ENCODE measurements at places on chromosomes 1 and 21.

DNA sequence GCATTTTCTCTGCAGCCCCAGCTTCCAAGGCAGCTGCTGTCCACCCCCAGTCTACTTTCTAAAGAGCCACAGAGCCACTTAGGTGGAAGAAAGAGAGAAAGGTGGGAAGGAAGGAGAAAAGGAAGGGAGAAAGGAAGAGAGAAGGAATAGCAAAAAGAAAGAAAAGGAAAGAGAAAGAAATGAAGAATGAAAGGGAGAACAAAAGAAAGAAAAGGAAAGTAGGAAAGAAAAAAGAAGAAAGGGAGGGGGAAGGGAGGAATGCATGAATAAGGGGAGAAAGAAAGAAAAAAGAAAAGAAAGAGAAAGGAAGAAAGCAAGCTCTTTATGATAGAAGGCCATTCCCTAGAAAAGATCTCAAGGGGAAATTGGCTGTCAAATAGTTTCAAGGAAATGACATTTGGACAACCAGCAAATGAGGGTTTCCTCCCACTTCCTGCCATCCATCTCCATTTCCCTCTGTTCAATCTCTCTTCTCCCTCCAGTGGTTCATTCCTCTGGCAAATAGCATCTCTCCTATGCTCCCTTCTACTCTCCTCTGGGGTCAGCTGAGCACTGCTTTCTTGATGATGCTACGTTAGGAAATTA, 3.4 kb upstream of the CSF1 start:
- DNase-seq = no peak

- DNase-seq = no peak
Measured at GRCh38 chr1:184215274-184215925, 163.9 kb downstream of the TSEN15 start.

DNA sequence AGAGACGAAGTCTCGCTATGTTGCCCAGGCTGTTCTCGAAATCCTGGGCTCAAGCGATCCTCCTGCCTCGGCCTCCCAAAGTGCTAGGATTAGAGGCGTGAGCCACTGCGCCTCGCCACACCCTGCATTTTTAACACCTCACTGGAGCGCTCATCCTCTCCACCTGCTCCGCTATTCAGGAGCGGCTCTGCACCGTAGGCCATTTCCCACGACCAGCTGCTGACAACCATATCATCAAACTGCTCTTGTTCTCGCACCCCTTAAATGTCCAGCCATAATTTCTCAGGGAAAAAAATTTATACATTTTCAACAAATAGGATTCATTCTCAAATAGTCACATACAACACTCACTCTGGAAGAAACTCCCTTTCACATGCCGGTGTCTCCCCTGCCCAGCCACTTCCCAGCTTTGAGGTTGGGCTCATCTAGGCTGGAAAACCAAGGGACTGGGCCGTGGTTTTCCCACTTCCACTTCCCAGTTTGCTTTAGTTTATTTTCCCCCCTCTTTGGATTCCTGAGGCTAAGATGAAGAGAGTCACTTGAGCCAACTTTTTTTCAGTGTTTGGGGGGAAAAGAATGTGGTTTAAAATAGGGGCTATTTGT, 639 bp upstream of the IPO9 start:
- no peak for DNase-seq

- no peak for DNase-seq
Measured at GRCh38 chr1:185895208-185895900, 161.2 kb downstream of the HMCN1 start.

DNA sequence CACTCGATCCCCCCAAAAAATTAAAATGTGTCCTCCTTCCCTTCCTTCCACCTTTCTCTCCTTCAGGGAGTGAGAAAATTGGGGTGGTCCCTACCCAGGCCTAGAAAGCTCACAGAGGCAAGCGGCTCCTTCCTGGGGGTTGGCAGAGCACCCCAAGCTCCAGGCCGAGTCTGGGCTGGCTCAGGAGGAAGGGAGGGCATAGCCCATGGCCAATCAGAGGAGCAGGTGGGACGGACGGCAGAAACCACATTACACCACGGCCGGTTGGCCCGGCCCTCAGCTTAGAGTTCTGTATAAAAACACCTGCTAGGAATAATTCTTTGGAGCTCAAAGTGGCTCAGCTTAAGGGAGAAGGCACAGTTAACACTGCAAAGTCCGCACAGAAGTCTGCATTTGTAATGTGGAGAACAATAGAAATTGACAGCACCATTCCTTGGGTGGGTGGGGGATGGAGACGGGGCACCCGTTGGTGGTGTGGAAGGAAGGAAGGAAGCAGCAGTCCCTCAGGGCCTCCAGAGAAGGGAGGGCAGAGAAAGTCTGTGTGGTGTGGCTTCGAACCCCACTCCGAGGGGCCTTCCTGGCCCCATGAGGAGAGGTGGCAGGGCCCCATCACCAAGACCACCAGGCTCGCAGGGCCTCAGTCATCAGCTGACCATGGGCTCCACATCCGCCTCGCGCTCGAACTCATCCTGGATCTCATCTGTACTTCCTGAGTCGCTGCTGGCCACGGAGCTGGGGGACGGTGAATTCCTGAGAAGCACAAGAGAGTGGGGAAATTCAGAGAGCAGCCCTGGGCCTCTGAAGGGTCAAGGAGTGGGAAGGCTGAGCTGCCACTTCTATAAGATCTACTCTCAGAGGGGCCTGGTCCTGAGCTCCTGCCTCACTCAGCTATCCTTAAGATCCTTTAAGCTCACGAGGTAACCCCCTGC, 5.8 kb upstream of the ALDH4A1 start:
- no peak for DNase-seq

DNA sequence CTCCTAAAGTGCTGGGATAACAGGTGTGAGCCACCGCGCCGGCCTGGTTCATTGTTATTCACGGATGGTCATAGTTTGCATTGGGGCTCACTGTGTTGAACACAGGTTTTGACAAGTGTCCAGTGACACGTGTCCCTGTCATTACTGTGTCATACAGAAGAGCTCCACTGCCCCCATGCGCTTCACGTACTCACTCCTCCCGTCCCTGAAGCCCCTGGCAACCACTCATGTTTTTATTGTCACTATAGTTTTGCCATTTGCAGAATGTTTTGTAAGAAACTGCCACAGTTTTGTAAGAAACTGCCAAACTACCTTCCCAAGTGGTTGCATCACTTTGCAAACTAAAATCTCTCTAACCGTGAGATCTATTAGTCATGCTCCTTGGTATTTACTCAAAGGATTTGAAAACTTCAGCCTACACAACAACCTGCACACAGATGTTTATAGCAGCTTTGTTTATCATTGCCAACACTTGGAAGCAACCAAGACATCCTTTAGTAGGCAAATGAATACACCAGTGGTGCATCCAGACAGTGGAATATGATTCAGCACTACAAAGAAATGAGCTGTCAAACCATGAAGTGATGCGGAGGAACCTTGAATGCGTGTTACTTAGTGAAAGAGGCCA, 163.2 kb upstream of the COL6A1 start:
- no peak for DNase-seq

DNA sequence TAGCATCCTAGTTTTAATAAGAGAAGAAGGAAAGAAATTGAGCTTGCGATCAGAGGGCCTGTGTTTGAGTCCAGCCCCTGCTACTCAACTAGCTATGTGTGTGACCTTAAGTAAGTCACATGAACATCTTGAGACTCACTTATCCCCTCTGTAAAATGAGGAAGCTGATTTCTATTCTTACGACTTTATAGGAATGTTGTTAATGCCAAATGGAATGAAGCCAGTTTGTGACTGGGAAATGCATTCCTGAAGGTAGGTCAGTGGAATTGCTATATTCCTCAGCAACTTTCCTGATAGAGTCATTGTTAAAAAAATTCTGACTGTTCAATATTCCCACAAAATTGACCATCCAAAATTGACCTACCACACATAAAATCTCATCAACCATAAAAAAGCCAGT, 14.9 kb downstream of the FASLG start:
- no peak for DNase-seq

- DNase-seq = no peak
Measured at GRCh38 chr1:33165209-33165608, 16.6 kb downstream of the TRIM62 start.

DNA sequence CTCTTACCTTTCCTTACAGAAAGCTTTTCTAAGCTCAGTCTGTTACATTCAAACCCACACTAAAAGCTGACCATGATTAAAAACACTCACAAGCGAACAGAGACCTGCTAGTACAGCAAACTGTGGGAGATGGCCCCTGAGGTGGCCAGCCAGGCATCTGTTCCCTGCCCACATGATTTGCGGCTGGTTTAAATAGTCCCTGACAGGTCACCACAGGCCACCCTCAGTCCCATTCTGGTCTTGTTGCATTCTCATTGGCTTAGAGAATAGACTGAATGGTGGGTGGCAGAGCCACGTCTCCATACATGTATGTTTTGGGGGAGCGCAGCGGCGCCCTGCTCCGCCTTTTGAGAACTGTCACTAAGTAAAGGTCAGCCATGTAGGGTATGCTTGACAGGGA, 2.3 kb upstream of the ACTA1 start:
- no peak for DNase-seq

- no peak for DNase-seq
Measured at GRCh38 chr1:90074566-90074965, 79.7 kb downstream of the ZNF326 start.

DNA sequence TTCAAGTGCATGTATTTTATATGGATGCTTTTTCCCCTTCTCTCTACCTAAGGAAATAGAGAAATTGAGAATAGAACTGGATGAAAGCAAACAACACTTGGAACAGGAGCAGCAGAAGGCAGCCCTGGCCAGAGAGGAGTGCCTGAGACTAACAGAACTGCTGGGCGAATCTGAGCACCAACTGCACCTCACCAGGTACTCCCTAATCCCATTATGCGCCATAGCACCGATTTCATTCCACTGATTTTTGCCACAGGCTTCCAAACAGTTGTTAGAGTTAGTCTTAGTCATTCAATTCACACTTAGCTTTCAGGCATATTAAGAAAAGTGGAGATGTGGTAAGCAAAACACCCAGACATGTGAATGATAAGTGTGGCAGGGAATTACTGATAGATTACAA, 122.8 kb downstream of the SDCCAG8 start:
- DNase-seq = no peak

DNA sequence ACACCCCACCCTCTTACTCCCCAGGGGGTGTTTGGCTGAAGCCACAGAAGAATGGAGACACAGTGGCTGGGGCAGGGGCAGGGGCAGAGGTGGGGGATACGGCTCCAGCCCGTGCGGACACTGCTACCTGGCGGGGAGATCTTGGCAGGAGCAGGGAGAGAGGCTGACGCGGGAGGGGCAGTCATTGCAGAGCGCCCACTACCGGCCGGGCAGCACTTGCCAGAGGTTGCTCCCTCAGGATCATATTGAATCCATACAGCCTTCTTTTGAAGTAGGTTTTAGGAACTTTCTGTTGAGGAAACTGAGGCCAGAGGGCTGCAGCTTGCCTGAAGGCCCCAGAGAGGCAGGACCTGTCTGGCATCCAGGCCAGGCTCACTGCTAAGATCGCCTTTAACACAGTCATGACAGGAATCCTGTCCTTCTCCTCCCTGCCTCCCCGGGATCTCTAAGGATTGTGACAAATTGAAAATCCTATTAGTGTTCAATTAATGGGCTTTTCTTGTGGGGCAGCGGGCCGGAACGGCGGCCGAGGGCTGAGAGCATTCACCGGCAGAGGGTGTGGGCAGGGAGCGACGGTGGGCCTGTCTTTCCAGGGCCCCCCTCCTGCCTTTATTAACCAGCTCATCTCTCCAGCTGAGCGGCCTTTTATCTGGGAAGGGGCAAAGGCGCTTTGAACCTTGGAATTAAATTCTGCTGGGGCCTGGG, 65.5 kb upstream of the WNT4 start:
- DNase-seq = no peak

DNA sequence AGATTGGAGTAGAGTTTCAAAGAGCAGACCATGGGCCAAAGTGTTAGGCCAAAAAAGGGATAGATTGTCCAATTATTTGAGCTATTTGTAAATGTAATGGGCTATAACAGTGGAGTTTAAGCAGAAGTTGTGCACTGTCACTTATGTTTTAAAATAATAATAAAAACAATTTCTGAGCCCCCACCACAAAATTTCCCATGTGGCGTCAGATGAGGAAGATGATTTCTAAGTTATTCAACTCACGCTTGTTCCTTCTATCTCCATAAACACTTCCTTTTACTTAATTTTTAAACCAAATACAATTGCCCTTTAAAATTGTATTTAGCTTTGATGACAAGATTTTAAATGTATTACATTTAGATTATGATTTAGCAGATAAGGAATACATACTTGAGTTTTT, 330.0 kb downstream of the PTPRC start:
- no peak for DNase-seq

- no peak for DNase-seq
Measured at GRCh38 chr1:151553659-151554058, 13.6 kb downstream of the TUFT1 start.

- no peak for DNase-seq
Measured at GRCh38 chr1:196152975-196153374, 455.3 kb downstream of the KCNT2 start.

DNA sequence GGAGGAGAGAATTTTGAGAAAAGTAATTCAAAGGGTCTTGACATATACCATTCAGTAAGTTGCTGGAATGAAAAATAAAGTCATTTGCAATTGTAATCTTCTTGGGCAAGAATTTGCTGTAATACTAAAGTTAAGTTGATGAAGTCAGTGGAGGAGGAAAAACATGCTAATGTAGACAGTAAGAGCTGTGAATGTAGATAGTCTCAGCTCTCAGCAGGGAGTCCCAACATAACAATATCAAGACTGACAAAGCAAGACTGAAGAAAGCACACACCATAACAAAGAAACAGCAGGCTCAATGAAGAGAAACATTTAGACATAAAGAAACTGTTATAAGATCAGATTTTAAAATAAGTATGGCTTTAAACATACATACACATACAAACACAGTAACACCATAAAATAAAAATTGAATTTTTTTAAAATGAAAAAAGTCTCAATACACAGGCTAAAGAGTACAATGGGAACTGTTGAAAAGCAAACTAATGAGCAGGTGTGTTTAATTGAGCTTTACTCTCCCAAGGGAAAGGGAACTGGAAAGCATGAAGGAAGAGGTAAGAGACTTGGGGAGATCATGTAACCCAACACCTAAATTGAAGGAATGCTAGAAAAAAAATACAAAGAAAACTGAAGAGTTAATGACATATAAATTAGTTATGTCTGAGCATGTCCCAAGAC, 336.3 kb upstream of the NCAM2 start:
- DNase-seq = no peak

DNA sequence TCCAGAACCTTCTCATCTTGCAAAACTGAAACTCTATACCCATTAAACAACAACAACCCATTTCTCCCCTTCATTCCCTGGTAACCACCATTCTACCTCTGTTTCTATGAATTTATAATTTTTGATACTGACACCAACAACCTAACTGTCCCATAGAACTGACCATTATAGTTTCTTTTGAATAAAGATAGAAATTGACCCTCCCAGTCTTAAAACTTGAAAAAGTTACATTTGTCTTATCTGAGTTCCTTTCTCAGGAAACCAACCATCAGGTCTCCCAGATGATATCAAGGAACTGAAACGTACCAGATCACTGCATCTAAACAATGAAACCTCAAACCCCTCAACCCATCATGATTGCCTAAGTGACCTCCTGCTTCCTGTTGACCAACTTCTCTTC, 27.1 kb downstream of the RNF115 start:
- no peak for DNase-seq

GRCh38 chr1:218985424-218985984, 188.2 kb upstream of the LYPLAL1 start:
- DNase-seq = no peak

All from activated gamma-delta T cell treated with Interleukin-2 at 50 U/mL for 16 hours (primary cell).